ENCODE measurements at places on chromosomes 7 and 10. TPM values are rescaled to one million over a fixed set of nuclear protein-coding genes. Genes with fewer than 3 reads are reported as not detected.

The WDFY4 gene
- not detected for total RNA-seq

The STRIP2 gene
- 7.5 TPM for total RNA-seq

The TRIM56 gene
- total RNA-seq: 5.2 TPM

The TEX36 gene
- not detected for total RNA-seq

DNA sequence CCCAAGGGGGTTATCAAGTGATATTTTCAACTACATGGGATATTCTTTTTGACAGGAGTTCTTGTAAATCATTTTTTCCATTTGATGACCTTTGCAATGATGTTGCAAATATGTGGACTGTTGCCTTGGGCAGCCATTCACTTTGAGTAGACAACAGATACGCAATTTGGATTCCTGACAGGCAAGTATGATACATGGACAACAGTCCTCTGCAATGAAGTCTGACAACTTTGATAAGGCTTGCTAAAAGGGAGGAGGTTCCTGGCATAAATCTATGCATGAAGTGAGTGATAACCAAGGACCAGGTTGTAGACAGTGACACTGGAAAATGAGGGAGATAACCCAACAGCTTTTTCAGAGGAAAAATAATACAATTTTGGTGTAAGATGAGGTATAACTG, 17.7 kb downstream of the LRRD1 start:
- no peak for DNase-seq

- DNase-seq: no peak
Measured at GRCh38 chr10:63901228-63901627, 380.0 kb downstream of the REEP3 start.

All from SJSA1 (cell line).